ENCODE measurements at places on chromosomes 3 and 15. TPM values are rescaled to one million over a fixed set of nuclear protein-coding genes. Genes with fewer than 3 reads are reported as not detected.

Gene ST3GAL6
- total RNA-seq: 2.1 TPM

GRCh38 chr3:85159376-85159775 is 200.6 kb downstream of the CADM2 start:
- no peak for DNase-seq

DNA sequence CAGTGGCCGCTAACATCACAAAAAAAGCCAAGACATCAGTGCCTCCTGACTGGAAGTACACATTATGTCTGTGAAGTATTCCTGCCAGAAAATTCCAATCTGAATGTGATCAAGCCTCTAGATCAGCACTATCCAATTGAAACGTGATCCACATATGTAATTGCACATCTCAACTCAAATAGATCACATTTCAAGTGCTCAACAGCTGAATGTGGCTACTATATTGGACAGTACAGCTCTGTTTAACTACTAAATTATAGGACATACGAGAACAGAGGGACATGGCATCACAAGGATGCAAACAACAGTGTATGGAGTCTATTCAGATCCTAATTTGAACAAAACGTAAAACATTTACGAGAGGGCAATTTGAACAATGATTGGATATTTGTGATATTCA is 542 bp upstream of the UBAP1L start:
- no peak for DNase-seq

GRCh38 chr15:29669823-29670222 is 152.4 kb downstream of the TJP1 start:
- no peak for DNase-seq

DNA sequence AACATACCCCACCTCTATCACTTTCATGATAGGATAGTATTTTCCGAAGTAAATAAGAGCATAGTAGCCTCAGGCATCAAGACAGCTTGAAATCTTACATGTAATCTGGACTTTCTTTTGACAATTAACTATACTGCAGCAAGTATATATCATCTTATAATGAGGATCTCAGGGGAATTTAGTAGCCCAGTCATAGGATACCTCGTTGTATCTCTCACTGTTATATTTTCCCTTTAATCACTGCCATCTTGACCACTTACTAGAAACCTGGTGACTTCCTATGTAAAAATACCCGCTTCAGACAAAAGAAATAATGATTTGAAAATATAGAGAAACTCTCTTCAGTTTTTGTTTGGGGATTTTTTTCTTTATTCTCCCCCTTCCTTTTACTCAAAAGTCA is 88.2 kb downstream of the SERPINI1 start:
- no peak for DNase-seq

- DNase-seq: peak; percentile 41
Measured at GRCh38 chr15:49215768-49216739, 46.0 kb downstream of the GALK2 start.

- no peak for DNase-seq
Measured at GRCh38 chr3:39541917-39542329, 74.4 kb downstream of the MOBP start.

All from kidney epithelial cell (primary cell).